Common myeloid progenitor, CD34-positive (primary cell): ENCODE measurements at places on chromosomes 13 and 19.
A peak's percentile ranks its signal among the peaks of the same experiment; 100 is the strongest.

- no peak for DNase-seq
These were observed 5.5 kb downstream of the ZBTB7A start for GRCh38 chr19:4061178-4061682.

- peak; percentile 11 for DNase-seq
These were observed 17.1 kb downstream of the NWD1 start for GRCh38 chr19:16736709-16737108.

DNA sequence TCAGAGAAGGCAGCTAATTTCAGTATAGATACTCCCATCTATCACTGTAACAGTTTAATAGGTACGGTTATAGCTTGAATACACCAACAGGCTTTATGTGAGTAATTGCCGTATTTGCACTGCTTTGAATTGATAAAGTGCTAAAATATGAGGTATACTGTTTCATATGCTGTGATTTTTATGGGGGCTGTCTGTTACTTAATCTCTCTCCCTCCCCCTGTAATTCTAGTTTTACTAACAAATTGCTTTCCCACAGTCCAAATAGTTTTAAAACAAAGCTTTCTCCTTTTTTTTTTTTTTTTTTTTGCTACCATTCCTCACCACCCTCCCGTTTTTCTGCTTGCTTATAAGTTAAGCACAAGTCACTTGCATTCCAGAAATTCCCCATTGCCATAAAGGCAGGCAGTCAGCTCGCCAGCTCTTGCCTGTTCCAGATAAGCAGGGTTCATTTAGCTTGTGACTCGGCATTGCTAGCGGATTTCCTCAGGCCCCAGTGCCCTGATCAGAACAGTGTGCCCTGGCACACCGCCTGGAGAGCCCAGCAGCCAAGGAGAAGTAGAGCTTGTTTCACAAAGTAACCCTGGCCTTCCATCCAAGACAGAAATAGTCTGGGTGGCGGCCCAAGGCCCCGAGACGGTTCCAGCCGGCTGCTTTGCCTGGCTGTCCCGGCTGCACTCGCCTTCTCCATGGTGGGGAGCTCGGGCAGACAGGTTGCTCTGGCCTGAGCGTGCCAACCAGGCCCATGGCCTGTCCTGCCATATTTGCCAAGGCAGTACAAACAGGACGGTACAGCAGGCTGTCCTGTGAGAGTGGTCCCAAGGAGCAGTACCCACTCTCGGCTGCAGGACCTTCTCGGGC, 43.5 kb upstream of the NPAS1 start:
- peak; percentile 26 for DNase-seq

- DNase-seq, result no peak
These were observed at the start of gene PLEKHA4 for GRCh38 chr19:48868114-48868886. Gene PLEKHA4 (minus strand): TSS chr19:48868617. CDS start chr19:48867620, 997 bp downstream.

GRCh38 chr19:42942187-42942789, 5.3 kb upstream of the PSG7 start:
- no peak for DNase-seq

DNA sequence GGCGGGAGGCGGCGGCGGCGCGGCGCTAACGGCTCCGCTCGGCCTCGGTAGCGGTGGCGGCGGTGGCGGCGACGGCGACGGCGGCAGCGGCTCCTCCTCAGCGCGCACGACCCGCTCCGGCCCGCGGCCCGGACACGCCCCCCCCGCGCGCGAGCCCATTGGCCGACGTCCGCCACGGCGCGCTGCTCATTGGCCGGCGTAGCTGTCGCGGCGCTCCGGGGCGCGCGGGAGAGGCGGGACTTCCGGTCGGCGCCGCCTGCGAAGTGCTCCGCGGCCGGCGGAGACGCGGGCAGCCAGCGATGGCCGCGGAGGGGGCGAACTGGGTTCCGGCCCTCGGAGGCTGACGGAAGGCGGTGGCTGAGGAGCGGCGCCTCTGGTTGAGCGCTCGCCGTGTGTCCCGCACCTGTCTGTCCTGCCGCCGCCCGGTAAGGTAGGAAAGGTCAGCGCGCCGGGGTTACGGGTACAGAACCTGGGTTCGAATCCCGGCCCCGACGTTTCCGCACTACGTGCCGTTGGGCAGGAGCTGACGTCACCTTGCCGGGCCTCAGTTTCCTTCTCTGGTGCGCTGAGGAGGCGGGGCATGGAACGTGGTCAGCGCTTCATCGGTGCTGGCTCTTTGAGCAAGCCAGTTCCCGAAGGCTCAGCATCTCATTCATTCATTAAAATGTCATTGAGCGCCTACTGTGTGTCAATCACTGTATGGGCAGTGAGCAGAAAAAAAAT, at the start of gene ELAVL1:
Gene ELAVL1 (minus strand): TSS at position 108 of the 723 bp plus-strand sequence. CDS start 13,826 bp downstream, outside the sequence.
- peak; percentile 94 for DNase-seq

- peak; percentile 20 for DNase-seq
These were observed 31.7 kb downstream of the DNAJC15 start for GRCh38 chr13:43054803-43055802.

GRCh38 chr13:36055366-36055765, 75.8 kb downstream of the DCLK1 start:
- no peak for DNase-seq

- DNase-seq, result no peak
These were observed 593.5 kb downstream of the KCTD12 start for GRCh38 chr13:76292726-76293125.

DNA sequence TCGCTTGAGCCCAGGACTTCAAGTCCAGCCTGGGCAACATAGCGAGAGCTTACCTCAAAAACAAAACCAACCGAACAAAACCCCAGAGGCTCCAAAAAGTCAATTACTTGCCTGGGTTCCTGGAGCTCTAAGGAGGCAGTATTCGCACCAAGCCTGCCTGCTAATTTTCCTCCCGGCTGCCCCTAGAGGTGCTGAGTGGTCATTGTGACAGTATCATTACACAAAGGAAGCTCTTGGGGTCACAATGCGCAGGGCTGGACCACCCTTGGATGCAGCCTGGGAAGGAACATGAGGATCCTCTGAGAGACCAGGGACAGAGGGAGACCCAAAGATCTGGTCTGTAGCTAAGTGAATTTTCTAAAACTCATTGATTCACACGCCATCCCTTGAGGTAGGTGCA, 8.5 kb upstream of the PEX11G start:
- DNase-seq, result peak; percentile 62

DNA sequence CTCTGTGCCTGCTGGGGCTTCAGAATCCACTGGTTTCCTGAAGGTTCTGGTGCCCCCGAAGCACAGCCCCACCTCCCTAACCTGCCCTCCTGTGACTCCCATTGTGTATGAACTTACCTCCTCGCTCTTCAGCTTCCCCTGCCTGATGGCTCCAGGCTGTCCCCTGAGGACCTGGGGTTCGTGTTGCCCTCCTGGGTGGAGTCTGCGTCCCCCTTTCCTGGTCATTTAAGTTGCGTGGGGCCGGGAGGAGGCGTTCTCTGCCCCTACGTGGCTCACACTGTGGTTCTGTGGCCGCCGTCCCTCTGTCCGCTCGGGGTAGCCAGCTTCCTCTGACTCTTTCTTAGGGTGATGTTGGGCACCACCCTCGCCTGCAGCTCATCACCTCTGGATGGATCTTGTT, 13.9 kb downstream of the TFDP1 start:
- no peak for DNase-seq

- no peak for DNase-seq
These were observed 349.2 kb upstream of the KLHL1 start for GRCh38 chr13:70457474-70457873.

DNA sequence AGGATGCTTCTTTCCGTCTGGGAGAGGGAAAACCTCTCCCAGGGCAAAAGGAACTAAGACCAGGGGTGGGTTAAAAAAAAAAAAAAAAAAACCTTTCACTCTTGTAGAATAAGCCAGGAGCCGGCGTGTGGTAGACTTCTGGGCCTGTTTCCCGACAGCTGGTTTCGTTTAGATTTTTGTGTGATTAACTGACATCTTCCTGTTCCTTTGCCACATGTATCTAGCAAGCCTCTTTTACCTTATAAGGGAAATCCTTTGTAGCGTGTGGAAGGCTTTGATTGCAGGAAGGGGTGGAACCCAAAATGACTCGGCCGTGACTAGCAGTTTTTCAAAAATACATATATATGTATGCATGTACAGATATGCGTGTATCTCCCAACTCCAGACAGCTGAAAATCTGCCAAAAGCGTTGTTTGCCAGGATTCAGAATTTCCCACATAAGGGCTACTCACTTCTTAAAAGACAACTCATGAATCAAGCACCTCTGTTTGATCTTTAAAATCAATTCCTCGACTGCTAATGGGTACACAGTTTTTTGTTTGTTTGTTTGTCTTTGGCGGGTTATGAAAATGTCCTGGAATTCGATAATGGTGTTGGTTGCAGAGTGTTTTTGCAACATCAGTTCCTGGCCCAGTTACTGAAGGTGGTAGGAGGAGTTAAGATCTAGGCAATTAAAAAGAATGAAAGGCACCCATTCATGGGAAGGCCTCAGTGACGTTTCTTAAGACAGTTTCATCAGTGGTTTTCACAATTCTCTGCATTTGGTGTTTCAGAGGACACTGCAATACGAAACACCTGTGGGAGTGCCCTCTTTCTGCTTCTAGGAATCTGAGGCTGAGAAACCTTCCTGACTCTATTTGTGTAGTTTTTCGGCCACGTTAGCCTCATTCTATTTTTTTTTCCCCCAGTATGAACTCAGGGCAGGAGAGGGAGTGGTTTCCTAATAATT, 2.7 kb downstream of the TPM4 start:
- DNase-seq, result peak; percentile 99

GRCh38 chr19:46821512-46822409, 28.9 kb downstream of the AP2S1 start:
- DNase-seq, result peak; percentile 87

GRCh38 chr19:33261511-33262189, 36.0 kb upstream of the SLC7A10 start:
- no peak for DNase-seq

- no peak for DNase-seq
These were observed 12.0 kb upstream of the CEACAM21 start for GRCh38 chr19:41563854-41564514.

GRCh38 chr19:35268536-35269437, at the start of gene USF2:
Gene USF2 (plus strand): TSS chr19:35268962. CDS start chr19:35269102, 140 bp downstream.
- DNase-seq, result peak; percentile 90

GRCh38 chr13:46896341-46897137, at the start of gene HTR2A:
Gene HTR2A (minus strand): TSS chr13:46897053. CDS start chr13:46895906, 1,147 bp downstream.
- peak; percentile 66 for DNase-seq

- peak; percentile 91 for DNase-seq
These were observed at the start of gene MIPEP for GRCh38 chr13:23888658-23889614. Gene MIPEP (minus strand): TSS chr13:23889400. CDS start chr13:23889320, 80 bp downstream.

DNA sequence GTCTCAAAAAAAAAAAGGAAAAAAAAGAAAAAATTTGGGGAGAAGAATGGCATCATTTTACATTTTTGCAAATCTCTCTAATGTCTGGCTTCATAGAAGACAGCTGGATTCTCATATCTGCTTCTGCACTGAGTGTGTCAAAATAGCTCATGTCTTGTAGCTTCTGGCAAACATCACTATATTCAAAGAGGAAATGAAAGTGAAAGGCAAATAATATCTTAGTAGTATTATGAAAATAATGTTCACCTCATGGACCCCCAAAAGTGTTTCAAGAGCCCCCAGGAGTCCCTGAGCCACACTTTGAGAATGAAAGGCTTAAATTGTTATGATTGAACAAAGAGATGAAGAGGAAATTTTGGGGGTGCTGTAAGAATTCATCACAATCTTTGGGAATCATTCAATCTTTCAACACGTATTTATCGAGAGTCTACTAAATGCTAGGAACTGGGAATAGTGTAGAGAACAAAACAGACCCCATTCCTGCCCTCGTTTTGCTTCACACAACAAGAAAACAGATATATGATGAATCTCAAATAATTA, 1.2 kb upstream of the SLC6A16 start:
- DNase-seq, result no peak

GRCh38 chr19:48373567-48373966, 9.4 kb downstream of the SYNGR4 start:
- DNase-seq, result no peak

DNA sequence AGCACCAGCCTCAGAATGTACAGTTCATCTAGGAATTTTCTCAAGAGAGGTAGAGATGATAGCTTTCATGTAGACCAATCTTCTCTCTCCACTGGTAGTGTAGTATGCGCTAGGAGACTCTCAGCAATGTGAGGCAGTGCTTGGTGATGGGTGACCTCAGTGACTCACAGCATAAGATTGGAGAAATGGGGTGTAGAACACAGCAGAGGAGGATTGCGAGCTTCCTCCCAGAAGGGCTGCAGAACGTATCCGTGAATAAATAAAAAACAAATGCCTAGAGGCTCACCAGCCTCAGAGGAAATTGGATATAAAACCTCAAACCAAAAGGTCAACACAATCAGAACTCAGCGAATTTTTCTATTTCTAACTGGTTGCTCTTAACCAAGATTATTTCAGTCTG, 182.9 kb upstream of the RXFP2 start:
- no peak for DNase-seq

- no peak for DNase-seq
These were observed 13.1 kb downstream of the LRCH1 start for GRCh38 chr13:46565808-46566750.

DNA sequence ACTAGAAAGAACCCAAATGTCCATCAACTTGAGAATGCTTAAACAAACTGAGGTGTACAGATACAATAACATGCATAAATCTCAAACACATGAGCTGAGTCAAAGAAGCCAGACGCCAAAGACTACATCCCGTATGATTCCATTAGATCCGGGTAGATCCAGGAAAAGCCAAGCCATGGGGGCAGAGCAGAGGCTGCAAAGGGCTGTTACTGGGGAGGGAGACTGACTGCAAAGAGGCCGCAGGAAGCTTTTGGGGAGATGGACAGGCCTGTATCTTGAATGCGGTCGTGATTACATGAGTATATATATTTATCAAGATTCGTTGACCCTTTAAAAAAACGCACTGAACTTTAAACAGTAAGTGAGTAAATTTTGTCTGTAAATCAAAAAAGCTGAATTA, 28.7 kb downstream of the GGACT start:
- DNase-seq, result no peak

DNA sequence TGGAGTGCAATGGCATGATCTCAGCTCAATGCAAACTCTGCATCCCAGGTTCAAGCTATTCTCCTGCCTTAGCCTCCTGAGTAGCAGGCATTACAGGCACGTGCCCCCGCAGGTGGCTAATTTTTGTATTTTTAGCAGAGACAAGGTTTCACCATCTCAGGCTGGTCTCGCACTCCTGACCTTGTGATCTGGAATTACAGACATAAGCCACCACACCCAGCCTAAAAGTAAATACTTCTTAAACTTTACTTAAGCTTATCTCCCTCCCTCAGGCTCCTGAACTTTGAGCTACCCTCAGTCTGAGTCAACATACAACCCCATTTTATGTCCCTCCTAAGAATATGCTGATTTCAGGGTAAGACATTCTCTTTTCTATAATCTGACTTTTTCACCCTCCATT, 66.1 kb downstream of the ZNF486 start:
- DNase-seq, result no peak

DNA sequence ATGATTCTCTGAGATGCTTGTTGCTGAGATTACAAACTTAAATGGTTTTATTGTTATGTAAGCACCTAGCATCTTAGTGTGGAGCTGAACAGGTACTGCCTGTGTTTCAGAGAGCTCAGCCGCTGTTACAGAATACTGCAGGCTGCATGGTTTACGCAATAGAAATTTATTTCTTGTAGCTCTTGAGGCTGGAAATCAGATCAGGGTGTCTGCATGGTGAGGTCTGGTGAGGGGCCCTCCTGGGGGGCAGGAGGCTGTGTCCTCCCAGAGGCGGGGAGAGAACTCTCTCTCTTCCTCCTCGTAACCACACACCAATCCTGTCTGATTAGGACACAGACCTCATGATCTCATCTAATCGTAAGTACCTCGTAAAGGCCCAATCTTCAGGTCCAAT, 13.1 kb downstream of the ATP11A start:
- no peak for DNase-seq
